ENCODE measurements at places on chromosomes 12 and 14.

DNA sequence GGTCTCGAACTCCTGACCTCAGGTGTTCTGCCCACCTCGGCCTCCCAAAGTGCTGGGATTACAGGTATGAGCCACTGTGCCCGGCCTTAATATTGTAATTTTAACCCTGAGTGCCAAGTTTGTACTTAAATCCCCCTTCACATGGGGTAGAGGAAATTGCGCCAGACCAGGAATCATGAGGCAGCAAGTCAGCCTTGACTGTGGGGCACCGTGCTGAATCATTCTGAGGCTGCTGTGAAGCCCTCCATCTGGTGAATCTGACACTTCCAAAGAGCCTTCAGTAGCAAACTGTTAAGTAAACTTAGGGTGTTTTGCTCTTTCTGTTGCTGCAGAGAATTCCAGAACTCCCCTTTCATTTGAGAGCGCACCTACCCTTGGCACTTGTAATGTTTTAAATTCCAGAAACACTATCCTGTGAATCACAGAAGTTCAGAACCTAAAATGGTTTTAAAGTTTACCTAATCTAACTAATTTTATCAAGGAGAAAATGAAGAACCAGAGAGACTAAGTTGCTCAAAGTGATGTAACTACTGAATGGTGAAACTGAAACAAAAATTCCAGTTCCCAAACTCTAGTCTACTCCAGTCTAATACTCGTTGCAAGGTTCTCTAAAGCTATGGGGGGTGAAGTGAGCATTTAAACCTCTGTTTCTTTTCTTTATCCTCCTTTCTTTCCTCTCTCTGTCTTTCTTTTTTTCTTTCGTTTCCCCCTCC is 7.5 kb downstream of the HEBP1 start:
- DNase-seq: peak; percentile 79

- DNase-seq: peak; percentile 85
These were observed 20.7 kb downstream of the ATXN2 start for GRCh38 chr12:111578276-111578970.

DNA sequence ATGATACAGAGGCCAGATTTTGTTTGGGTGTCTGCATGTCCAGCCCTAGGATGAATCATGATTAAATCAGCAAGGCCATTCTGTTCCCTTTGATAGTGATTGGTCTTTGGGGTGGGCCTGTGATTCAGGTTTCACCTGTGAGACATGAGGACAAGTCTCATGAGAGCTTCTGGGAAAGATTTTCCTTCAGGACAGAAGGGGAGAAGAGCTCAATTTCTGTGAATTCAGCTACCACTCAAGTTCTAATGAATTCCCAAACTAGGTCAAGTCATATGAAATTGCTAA is 73.4 kb downstream of the ZNF664 start:
- no peak for DNase-seq

DNA sequence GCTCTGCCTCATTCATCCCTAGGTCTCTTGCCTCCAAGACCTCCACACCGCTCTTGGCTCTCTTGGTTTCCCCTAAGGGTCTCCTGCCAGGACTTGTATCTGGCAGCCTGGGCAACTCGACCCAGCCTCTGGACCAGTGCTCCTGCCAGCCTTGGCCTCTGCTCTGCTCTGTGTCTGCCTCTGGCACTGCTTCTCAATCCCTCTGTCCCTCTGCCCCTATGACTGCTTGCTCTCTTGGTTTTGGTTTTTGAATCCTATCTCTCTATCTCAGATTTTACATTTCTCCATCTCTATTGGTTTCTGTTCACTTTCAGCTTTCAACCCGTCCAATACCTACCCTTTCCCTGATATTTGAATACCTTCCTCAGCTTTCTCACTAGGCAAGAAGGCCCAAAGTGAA is 6.3 kb downstream of the ITGA5 start:
- DNase-seq: no peak

Measured in fibroblast of skin of back (primary cell).